ENCODE measurements at places on chromosomes 3 and 15. TPM values are rescaled to one million over a fixed set of nuclear protein-coding genes. Genes with fewer than 3 reads are reported as not detected.

DNA sequence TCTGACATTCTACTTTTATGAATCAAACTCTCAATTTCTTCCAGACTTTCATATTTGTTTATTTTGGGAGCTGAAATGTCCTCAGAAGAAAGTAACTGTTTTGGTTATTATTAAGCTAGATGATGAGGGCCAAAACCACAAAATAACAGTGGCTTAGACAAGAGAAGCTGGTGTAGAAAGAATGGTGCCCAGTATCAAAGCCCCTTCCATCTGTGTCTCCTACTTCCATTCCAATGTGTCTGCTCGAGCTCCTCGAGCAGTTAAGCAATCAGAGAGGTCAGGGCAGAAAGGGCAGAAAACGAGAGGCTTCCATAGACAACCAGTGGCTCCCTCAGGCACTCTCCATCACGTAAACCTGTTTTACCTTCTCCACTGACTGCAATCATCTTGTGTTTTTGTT lies 59.7 kb upstream of the MAGI1 start:
- H3K27ac ChIP-seq = no peak overlapping the region
- H3K4me1 ChIP-seq = peaks cover 8% of the 10 kb centered on the region
- no peaks in the 10 kb centered on the region for H3K36me3 ChIP-seq
- DNase-seq = no peak
- H3K4me3 ChIP-seq = no peak overlapping the region
- no peaks in the 10 kb centered on the region for H3K27me3 ChIP-seq

GRCh38 chr15:26382444-26383072 lies 390.3 kb downstream of the GABRB3 start:
- H3K27ac ChIP-seq = no peak overlapping the region
- H3K4me1 ChIP-seq = no peaks in the 10 kb centered on the region
- no peaks in the 10 kb centered on the region for H3K36me3 ChIP-seq
- no peak overlapping the region for H3K4me3 ChIP-seq

- H3K4me3 ChIP-seq = no peak overlapping the region
- peak; percentile 6 for DNase-seq
- H3K27me3 ChIP-seq = no peaks in the 10 kb centered on the region
- no peaks in the 10 kb centered on the region for H3K36me3 ChIP-seq
Measured at GRCh38 chr3:179410331-179410730, 40.9 kb downstream of the GNB4 start.

- no peaks in the 10 kb centered on the region for H3K4me1 ChIP-seq
- H3K27me3 ChIP-seq = no peaks in the 10 kb centered on the region
- DNase-seq = no peak
Measured at GRCh38 chr15:69748576-69749185, 296.1 kb downstream of the RPLP1 start.

DNA sequence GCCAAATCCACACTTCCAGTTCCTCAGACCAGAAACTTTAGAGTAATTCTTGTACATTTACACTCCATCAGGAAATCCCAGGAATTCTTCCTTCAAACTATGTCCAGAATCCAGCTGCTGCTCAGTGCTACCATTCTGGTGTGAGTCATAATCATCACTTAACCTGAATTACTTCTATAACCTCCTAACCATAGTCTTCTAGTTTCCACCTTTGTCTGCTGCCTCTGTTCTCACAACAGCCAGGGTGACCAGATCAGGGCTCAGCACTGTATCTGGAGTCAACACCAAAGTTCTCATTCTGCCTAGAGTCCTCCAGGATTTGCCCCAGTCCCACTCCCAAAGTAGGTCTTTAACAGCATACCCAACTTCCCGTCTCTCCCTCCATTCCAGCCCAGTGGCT lies 3.4 kb downstream of the CLDND1 start:
- DNase-seq = no peak
- H3K27ac ChIP-seq = no peak overlapping the region
- H3K36me3 ChIP-seq = peaks cover 13% of the 10 kb centered on the region
- H3K27me3 ChIP-seq = no peaks in the 10 kb centered on the region

TERC gene
- 47.5 TPM for total RNA-seq

CLK3 gene
- 106 TPM for total RNA-seq

LRRC15 gene
- total RNA-seq = not detected

LARP6 gene
- 19.3 TPM for total RNA-seq

PRR23A gene
- total RNA-seq = not detected

KNG1 gene
- total RNA-seq = not detected
